Activated CD4-positive, alpha-beta T cell treated with anti-CD3 and anti-CD28 coated beads, Interleukin-2, amount 10 ng/mL, durations not matched to agents 7 days and 5 days (primary cell): ENCODE measurements at places on chromosomes 16 and 17.
A peak's percentile ranks its signal among the peaks of the same experiment; 100 is the strongest.

DNA sequence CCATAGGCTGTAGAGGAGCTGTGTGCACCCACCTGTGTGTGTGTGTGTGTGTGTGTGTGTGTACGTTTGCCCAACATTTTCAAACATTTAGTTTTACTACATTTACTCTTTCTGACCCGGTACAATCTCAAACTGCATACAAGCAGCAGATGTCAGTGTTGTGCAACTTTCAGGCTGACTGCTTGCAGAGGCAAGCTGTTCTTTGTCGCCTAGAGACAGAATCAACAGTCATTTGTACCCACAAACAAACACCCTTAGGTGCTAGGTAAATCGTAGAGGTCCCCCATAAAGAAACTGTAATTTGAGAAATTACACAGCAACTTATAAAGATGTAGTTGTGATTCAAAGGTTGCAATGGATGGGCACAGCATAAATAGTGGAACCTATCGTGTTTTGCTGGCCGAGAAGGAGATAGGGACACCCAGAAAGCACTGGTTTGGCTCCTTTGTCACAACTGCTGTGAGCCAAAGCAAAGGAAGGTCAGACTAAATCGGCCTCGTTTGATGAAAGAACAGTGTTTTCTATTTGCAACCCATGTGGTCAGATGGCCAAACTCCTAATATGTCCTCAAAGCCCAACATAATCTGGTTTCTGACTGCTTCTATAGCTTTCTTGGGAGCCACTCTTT is 478.4 kb downstream of the TOX3 start:
- no peak for DNase-seq

DNA sequence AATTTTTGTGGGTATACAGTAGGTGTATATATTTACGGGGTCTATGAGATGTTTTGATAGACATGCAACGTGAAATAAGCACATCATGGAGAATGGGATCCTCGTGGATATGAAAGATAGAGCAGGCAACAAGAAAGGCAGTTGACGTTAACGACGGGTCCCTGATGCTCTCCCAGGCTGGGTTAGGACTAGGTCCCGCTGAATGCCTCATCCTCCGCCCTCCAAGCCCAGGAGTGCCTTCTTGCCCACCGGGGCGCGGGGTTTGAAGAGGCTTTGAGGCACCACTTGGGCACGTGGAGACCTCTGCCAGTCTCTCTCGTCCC is 9.5 kb upstream of the ZFP90 start:
- no peak for DNase-seq

DNA sequence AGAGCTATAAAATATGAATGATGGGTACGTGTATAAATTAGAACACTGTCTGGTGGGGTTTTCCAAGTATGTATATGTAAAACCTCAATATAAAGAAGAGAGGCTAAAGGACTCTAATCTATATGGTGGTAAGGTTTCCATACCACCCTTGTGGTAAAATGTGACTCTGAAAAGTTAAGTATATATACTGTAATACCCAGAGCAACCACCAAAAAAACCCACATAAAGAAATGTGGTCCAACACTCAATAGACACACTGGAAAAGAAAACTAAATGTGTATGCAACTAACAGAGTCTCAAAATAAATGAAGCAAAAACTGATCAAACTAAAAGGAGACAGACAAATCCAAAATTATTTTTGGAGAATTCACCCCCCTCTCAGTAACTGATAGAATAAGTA is 72.2 kb downstream of the XPO6 start:
- peak; percentile 57 for DNase-seq

DNA sequence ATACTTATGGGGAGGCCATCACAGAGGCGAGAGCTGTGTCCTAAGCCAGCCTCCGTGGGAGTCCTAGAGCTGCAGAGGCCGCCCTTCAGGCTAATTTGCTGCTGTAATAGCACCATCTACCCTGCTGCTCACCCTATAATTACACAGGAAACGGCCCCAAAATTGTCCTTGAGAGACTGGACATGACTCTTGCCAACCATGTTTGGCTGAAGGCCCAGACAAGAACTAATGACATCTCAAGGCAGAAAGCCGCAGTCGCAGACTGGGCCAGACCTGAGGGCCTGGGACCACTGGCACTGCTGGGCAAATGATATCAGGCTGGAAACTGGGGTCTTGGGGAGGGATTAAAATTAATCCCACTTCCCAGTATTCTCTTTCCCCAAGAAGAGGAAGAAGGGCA is 24.1 kb downstream of the PSMD7 start:
- DNase-seq = no peak

DNA sequence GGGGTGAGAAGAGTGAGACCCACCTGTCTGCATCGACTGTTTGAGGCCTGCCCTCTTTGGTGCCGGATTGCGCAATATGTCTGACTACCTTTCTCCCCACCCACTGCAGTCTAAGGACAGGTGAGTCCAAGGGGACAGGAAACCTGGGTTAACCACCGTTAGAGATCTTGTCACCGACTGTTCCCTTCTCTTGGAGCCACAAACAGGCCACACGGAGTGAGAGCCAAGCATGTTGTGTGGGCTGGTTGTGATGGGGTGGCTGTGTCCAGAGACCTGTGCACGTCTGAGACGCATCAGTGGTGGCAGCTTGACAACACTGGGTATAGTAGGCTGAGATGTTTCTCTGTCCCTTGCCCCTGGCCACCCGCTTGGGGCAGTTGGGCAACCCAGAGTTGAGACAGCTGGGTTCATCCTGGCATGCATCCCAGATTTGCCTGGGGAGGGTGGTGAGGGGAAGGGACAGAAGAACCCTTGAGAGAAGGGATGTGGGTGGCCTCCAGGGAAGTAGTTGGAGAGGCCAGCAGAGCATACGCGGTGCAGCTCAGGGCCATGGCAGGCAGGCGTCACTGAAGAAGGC is 21.4 kb downstream of the MPRIP start:
- DNase-seq = no peak

- no peak for DNase-seq
Observed at GRCh38 chr16:10556236-10556635, 24.2 kb downstream of the EMP2 start.

GRCh38 chr16:84322749-84323148 is 28.1 kb downstream of the WFDC1 start:
- no peak for DNase-seq

DNA sequence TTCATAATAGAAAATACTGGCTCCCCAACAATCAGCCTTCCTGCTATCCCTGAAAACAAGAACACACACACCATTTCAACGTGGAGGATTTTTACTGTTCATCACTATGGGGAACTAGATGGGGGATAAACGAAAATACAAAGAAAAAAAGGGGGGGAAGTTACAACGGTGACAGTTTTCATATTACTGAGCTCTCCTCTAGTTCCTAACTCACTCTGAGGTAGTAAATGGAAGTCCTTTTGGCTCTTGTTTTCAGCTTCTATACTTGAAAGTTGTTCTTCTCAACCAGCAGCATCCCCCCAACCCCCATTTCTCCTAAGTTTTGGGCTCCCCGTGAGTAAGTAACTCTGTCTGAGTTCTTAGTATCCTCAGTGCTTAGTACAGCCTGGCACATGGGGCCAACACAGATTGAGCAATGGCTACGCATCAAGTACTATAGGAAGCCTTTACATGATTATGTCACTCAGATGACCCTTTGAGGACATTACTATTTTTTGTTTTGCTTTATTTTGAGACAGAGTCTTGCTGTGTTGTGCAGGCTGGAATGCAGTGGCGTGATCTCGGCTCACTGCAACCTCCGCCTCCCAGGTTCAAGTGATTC is 4.2 kb upstream of the CORO7 start:
- DNase-seq = no peak

GRCh38 chr17:78230252-78230962 is 1.0 kb upstream of the TMEM235 start:
- no peak for DNase-seq

GRCh38 chr16:77760800-77761199 is 27.6 kb upstream of the VAT1L start:
- DNase-seq = no peak
